CD4-positive, alpha-beta T cell treated with Interleukin-15 for 4 hours (primary cell): ENCODE measurements at places on chromosomes 3 and 15.

GRCh38 chr3:94811836-94812235 lies 749.0 kb downstream of the NSUN3 start:
- no peak for DNase-seq

DNA sequence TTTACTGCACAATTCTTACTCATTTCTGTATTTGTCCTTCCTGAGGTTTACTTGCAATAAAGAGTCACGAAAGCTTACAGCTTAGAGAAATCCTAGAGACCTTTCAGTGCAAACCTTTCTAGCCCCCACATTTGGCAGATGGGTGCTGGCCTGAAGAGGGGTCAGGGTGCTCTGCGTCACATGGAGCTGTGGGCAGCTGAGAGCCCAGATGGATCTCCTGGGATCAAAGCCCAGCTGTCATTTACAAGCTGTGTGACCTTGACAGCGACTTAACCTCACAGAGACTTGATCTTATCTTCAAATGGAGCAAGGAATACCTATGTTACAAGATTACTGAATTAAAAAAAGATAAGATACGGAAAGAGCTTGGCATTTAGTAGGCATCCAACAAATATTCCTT lies 24.0 kb upstream of the RAF1 start:
- no peak for DNase-seq

- DNase-seq: no peak
Observed at GRCh38 chr15:25624504-25625177, 185.8 kb upstream of the UBE3A start.

DNA sequence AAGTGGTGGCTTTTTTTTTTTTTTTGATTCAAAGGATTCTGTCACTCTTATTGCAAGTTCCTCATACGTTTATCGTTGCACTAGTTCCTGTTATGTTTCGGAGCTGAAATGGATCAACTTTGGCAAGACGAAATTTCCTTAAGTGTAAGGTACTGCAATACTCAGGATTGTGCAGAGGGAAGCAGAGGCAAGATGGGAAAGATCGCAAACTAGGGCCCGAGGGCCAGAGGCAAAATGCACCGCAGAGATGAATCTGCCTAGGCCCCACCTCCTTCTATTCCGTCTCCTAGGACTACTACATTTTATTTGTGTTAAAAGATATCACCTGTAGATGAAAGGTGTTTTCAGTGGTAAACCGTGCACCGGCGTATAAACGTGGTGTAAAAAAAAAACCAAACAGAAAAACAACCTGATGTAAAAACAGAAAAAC lies 331 bp downstream of the RNU6-1 start:
- no peak for DNase-seq

- DNase-seq: no peak
Observed at GRCh38 chr15:81411051-81411450, 37.0 kb upstream of the TMC3 start.

GRCh38 chr15:60593170-60593478 lies 114.2 kb upstream of the ICE2 start:
- DNase-seq: no peak

DNA sequence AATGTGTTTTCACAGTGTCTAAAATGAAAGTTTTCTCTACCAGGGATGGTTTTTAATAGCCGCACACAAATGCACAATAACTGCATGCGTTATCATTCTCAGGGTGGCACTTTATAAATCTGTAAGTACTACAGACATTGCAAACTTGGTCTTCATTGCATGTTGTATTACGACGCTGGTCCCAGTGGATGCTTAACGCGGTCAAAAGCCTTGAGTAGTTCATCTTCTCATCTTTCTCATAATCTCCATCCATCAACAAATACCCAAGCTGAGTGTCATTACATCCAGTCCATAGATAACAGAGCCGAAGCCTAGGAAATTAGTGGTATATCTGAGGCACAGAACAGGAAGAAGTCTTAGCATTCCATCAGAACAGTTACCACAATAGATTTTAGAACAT lies 72.6 kb downstream of the USF3 start:
- no peak for DNase-seq

- no peak for DNase-seq
Observed at GRCh38 chr15:50558012-50558411, 11.5 kb upstream of the USP50 start.

DNA sequence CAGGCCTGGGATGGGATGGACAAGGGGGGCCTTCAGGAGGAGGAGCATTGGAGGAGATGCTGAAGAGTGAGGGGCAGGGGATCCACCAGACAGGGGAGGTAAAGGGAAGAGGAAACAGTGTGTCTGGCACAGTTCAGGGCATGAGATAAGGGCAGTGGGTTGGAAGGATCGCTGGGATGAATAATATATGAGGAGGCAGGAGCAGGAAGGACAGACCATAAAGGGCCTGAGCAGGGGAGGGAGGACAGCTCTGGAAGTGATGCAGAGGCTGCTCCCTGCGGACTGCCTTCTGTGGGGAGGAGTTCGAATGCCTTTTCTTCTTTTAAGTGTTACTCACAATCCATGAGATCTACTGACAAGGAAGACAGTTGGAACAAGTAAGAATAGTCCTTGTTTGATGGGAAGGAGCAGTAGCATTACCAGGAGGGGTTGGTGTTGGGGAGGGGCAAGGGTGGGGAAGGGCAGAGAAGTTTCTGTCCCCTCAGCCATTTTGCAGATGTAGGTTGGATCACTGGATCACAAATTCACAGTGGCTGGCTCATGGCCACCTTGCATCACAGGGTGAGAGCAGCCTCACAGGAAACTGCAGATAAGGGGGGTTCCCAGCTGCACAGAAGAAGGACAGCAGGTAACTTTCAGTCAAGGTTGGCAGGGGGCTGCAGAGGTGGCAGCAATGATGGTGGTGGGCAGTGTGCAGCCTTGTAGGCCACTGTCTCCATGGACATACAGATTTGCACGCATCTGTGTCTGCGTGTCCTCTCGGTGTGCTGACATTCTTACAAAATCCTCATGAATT lies 91.9 kb upstream of the SNRPN start:
- DNase-seq: no peak

DNA sequence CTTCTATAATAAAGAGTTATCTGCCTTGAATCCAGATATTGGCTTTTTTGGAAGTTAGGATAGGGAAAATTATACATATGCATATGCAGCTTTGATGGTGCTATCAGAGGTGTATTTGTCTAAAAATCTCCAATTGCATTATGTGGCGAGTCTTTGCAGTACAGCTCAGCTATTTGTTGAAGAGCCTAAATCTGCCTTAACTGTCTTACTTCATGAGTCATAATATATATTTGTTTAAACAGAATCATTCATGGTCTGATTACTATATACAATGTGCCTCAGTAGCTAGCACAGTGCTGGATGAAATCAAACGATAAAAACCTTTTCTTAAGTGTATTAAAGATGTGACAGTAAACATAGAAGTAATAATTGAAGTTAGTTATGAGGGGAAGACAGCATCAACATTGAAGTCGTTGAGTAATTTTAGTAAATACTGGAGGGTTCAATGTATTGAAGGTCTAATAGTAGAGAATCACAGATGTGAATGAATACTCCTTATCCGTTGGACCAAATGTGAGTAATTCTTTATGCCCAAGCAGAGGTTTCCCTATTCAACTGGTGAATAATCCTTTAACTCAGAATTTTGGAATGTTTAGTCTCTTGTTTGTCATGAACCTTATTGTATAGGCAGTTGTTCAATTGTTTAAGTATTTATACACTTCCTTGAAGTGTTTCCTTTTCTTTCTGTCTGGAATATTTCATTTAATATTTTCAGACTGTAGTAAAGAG lies 74.8 kb upstream of the NAALADL2 start:
- DNase-seq: no peak

DNA sequence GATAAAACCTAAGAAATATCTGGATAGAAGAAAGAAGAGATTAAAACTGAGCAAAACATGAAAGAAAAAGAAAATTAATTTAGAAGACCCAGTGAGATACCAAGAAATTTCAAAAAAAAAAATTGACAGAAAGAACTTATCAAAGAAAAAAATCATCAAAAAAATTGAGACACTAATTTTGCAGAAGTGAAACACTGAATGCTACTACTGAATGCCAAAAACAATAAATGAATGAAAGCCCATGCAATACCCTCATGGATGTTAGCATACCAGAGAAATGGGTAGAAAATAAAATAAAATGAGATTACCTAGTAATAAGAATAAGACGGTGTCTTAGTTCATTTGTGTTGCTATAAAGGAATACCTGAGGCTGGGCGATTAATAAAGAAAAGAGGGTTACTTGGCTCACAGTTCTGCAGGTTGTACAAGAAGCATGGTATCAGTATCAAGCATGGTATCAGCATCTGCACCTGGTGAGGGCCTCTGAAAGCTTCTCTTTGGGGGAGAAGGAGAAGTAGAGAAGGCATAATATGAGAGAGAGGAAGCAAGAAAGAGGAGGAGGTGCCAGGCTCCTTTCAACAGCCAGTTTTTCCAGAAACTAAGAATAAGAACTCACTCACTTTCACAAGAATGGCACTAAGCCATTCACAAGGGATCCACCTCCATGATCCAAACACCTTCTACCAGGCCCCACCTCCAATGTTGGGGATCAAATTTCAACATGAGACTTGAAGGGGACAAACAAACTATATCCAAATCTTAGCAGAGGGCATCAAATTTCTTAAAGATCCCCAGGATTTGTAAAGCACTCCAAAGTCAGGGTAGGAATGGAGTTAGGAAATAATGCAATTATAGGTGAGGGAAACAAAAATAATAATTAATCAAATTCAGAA lies 73.2 kb downstream of the BTLA start:
- DNase-seq: no peak

DNA sequence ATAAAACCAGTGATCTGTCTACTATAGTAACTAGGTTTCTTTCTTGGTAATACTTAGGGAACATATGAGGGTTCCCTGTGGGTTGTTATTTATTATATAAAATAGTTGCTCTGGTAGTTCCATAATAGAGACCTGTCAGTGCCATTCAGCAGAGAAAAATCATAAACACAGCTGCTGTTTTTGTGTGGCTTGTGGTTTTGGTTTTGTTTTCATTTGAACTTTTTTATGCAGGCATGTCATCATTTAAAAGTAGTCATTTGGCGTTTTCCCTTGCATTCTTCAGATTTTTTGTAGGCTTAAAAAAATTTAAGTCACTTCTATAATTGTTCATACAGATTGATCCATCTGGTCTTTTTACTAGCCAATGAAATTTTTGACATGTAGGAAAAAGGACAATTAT lies 47.9 kb downstream of the PIK3CA start:
- peak; percentile 55 for DNase-seq

GRCh38 chr3:158743664-158744566 lies 11.7 kb upstream of the RARRES1 start:
- no peak for DNase-seq

DNA sequence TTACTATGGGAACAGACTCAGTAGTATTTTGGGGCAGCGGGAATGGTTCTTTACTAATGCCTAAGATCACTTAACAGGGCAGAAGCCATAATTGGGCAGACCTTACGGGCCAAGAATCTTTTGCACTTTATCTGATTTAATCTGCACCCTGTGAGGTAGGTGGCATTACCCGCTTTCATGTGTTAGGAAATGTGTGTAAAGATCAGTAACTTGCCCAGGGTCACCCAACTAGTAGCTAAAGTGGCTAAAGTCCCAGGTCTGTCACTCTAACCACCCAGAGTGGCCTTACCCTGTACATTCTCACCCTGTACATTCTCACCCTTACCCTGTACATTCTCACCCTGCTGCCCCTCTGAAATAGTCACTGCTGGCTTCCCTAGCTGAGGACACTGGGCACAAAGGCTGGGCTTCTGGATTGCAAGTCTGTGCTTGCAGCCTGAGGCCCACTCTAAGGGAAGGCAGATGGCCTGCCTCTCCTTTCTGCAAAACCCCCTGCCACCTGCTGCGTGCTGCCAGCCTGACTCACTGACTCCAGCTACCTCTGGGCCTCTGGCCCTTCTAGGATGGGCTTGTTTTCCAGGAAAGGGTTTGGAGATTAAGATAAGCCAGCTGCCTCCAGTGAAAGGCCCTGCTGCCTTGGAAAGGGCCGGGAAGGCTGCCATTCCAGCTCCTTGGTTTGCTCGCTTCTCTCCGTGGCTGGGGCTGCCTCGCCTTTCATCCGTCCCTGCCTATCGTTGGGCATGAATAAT lies 37.5 kb upstream of the MYZAP start:
- DNase-seq: no peak

DNA sequence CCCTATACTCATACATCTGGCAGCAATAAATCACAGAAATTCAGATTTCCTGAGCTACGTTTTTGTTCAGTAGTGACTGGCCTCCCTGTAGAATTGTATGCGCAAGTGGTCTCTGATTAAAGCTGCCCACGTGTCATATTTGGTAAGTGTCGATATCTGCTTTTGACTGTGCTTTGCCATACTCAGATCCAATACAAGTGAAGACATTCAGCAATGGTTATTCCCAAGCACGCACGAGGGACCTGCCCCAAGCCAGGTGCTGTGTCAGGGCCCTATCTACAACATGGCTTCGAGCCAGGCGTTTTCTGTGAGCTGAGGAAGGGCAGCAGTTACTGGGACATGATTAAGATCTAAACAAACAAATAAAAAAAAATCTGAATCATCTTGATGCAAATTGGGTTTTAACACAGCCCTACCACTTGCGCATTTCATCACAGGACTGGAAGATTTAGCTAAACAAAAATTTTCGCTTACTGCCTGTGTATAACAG lies 47.2 kb upstream of the ICE2 start:
- DNase-seq: no peak

DNA sequence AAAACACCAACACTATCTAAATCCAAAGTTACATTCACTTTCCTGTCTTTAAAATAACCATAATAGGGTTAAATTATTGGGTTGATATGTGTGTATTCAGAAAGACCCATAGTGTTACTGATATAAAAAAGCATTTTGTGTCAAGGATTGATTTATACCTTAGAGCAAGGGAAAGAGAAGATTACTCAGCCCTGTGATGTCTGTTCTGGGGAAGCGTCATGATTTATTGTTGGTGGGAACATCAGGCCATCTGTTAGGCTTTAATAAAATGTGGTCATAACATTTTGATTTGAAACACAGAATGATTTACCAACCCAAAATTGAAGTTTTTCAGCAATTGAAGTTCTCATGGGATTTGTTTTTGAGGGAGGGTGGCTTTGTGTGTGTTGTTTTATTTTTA lies 33.2 kb downstream of the SIDT1 start:
- DNase-seq: no peak

GRCh38 chr3:121414924-121415323 lies 130.9 kb downstream of the POLQ start:
- no peak for DNase-seq

- DNase-seq: no peak
Observed at GRCh38 chr3:170641510-170642236, 55.8 kb upstream of the SLC7A14 start.

- DNase-seq: no peak
Observed at GRCh38 chr3:169998668-169999131, 32.1 kb downstream of the SEC62 start.

GRCh38 chr15:92617549-92618520 lies 37.7 kb downstream of the FAM174B start:
- no peak for DNase-seq

DNA sequence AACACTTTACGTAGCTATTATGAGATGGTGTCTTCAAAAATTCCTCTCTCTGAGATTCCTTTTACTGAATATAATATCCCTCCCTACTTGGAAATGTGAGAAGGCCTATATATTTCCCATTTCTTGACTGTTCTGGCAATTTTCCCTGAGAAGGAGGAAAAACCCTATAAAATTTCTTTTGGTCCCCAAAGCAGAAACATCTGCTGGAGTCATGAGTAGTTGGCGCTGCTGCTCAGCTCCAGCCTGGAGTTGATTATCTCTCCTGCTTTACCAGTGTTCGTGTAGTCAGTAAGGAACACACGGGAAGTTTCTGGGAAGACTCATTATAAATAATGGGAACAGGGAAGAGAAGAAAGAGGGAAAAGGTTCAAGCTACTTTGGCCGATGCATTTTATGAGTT lies 680.1 kb downstream of the EPHA3 start:
- no peak for DNase-seq

- no peak for DNase-seq
Observed at GRCh38 chr15:71473751-71474150, 336.6 kb upstream of the NR2E3 start.

- DNase-seq: no peak
Observed at GRCh38 chr3:143830786-143831185, 17.5 kb downstream of the SLC9A9 start.
